Naive thymus-derived CD8-positive, alpha-beta T cell (primary cell): ENCODE measurements at places on chromosomes 13 and 19. TPM values are rescaled to one million over a fixed set of nuclear protein-coding genes. Genes with fewer than 3 reads are reported as not detected.
A peak's percentile ranks its signal among the peaks of the same experiment; 100 is the strongest.

Gene PIAS4
- 4.5 TPM for polyA plus RNA-seq

Gene NOP53
- 273 TPM for polyA plus RNA-seq

Gene ZNF324B
- polyA plus RNA-seq = 1.8 TPM

Gene PALM3
- polyA plus RNA-seq = not detected

- DNase-seq = no peak
- H3K4me3 ChIP-seq = no peak overlapping the region
- H3K4me1 ChIP-seq = no peaks in the 10 kb centered on the region
- H3K36me3 ChIP-seq = no peaks in the 10 kb centered on the region
- peaks cover 7% of the 10 kb centered on the region for H3K27me3 ChIP-seq
These were observed 211.7 kb upstream of the STARD13 start for GRCh38 chr13:33497146-33497845.

DNA sequence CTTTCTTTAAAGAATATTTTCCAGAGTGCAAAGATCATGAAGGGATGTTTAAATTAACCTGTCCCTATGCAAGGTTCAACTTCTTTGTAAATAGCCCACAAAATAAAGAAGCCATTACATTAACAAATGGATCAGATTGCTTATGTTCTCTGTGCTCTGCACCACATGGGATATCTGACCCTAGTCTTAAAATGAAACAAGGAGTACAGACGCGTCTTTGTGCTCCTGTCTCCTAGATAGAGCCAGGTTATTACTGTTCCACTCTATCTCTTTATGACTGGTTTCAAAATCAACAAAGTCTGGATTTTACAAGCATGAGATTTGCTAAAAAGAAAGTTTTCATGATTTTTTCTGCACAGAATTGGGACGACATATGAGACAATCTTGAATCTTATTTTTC lies 339.4 kb downstream of the KLF12 start:
- no peak for DNase-seq
- H3K4me1 ChIP-seq = peaks cover 41% of the 10 kb centered on the region
- H3K27ac ChIP-seq = no peak overlapping the region
- no peaks in the 10 kb centered on the region for H3K27me3 ChIP-seq
- peaks cover 33% of the 10 kb centered on the region for H3K36me3 ChIP-seq

GRCh38 chr13:76812206-76812897 lies 73.9 kb downstream of the KCTD12 start:
- H3K36me3 ChIP-seq = peaks cover 4% of the 10 kb centered on the region
- no peaks in the 10 kb centered on the region for H3K4me1 ChIP-seq
- H3K4me3 ChIP-seq = no peak overlapping the region
- H3K27ac ChIP-seq = no peak overlapping the region

GRCh38 chr13:50072676-50073075 lies 57.4 kb downstream of the KCNRG start:
- no peaks in the 10 kb centered on the region for H3K36me3 ChIP-seq
- H3K27ac ChIP-seq = no peak overlapping the region
- no peak for DNase-seq

DNA sequence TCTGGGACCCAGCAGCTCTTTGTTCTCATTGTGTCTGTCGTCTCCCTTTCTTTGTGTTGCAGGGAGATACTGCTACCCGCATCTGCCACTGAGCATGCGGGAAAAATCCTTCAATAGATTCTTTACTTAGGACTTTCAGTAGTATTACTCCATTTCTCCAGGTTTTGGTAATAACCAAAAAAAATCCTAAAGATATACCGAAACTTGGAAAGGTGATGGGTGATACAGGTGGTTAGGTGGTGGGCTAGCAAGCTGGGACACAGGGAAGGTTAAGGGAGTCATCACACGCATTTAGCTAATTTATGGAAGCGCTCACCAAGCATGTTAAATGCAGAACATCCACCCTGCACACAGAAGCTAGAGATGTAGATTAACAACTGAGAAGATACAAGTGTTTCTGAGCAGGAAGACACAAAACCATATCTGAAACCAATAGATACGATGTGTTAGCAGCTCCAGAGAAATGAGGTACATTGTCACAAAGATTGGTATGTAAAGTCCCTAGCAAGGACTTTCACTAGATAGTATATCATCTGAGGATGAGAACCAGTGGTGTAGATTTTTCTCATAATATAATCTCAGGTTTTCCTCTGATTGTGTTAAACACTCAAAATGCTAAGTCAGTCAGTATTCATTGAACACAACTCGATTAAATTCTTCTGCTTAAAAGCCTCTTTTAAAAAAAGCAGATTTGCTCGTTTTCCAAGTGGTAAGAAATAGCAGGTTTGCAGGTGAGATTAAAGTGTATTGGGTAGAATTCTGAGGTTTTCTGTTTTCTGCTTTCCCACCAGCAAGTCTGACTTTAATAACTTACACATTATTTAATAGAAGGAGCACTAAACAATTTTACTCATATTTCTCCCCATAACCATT lies 1.2 kb upstream of the SLAIN1 start:
- peak overlapping the region; percentile 95 for H3K4me3 ChIP-seq

- DNase-seq = no peak
- no peak overlapping the region for H3K27ac ChIP-seq
- H3K27me3 ChIP-seq = peaks cover 62% of the 10 kb centered on the region
- H3K4me3 ChIP-seq = no peak overlapping the region
- H3K4me1 ChIP-seq = peaks cover 2% of the 10 kb centered on the region
These were observed 137.7 kb downstream of the SOX1 start for GRCh38 chr13:112204346-112205327.

- peaks cover 8% of the 10 kb centered on the region for H3K36me3 ChIP-seq
- peaks cover 38% of the 10 kb centered on the region for H3K4me1 ChIP-seq
- peak overlapping the region; percentile 78 for H3K27ac ChIP-seq
- no peak for DNase-seq
- H3K27me3 ChIP-seq = no peaks in the 10 kb centered on the region
- H3K4me3 ChIP-seq = peak overlapping the region; percentile 12
These were observed 2.0 kb downstream of the LENG9 start for GRCh38 chr19:54461613-54462012.
